ENCODE measurements at places on chromosomes 3 and 15.
A peak's percentile ranks its signal among the peaks of the same experiment; 100 is the strongest.

DNA sequence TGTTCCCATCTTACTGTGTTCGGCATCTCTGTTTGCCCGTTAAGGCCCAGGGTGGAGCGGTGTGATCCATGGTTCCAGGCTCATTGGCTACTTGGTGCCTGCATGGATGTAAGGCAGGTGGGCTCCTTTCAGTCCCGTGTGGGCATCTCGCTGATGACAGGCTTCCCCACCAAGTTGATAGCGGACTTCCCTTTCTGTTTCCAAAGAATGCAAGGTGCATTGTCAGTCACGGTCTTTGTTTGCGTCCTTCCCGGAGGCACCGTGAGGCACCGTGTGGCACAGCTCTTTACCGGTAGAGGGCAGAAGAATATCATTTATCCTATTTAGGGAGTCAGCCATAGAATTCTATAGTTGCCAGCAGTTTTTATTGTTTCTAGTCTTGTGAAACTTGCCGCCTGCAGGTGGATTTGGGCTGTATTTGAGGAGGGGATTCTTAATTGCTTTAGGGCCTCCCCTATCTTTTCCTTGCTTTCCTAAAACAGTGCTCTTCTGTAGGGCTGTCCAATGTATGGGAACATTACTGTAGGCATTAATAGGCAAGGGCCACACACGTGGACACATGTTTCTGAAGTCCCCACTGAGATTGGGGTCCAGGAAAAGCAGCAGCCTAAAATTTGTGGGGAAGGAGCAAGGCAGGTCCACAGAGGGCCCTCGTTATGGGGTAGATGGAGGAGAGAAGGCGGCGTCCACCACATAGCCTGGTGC is 244.1 kb downstream of the SLCO3A1 start:
- ATAC-seq = peak; percentile 80

DNA sequence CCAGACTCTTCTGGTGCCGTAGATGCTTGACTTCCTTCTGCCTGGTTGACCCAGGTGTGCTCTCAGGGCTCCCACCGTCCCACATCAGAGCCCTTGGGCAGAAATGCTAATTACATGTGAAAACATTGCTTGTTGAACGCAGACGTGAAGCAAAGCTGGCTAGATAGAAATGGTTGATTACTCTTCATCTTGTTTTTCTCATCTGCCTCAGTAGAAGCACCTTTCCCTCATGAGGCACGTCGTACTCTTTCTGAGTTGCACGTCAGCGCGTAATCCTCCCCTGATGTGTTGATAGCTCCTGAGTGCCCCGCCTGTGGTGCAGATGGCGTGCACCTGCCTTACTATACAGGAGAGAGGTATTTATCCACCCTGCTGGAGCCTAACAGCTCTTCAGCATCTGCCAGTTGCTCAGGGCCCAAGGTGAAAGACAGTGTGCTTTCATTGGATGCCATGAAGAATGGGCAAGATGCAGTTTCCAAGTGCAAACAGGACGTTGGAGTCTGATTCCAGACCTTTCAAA is 18.1 kb downstream of the MAP6D1 start:
- no peak for ATAC-seq

DNA sequence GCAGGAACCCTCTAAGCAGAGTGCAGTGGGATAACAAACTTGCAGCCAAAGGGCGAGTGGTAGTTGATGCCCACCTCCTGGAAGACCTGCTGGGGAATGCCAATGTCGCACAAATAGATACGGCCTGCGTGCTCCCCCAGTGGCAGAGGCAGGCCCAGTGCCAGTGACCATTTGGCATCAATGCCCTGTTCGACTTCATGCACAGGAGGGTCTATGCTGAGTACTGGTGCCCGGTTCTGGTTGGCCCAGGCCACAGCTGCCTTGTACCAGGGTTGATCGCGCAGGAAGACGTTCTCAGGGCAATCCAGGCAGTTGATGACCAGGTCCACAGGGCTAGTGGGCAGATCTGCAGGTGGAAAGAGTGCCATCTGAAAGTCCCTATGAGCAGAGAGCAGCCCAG is 17.0 kb downstream of the CLK3 start:
- ATAC-seq = no peak

DNA sequence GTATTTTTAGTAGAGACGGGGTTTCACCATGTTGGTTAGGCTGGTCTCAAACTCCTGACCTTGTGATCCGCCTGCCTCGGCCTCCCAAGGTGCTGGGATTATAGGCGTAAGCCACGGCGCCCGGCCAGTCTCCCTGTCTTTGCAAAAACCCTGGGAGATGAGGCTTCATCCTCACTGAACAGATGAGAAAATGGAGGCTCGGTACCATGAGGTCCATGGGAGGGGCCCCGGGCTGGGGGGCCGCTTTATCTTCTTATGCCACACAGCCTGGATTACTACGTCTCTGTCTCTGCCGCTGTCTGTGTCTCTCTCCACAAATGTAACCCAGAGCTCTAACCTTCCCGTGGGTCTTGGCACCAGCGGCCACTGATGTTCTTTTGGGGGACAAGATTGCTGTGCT is 39.1 kb downstream of the ABTB1 start:
- no peak for ATAC-seq

GRCh38 chr3:161503271-161503670 is 6.7 kb downstream of the OTOL1 start:
- ATAC-seq = no peak

GRCh38 chr3:14144423-14145075 is 19.7 kb downstream of the TMEM43 start:
- peak; percentile 82 for ATAC-seq

GRCh38 chr3:1207904-1208303 is 115.1 kb downstream of the CNTN6 start:
- ATAC-seq = no peak

GRCh38 chr3:27610800-27611525 is 111.2 kb downstream of the EOMES start:
- ATAC-seq = no peak

DNA sequence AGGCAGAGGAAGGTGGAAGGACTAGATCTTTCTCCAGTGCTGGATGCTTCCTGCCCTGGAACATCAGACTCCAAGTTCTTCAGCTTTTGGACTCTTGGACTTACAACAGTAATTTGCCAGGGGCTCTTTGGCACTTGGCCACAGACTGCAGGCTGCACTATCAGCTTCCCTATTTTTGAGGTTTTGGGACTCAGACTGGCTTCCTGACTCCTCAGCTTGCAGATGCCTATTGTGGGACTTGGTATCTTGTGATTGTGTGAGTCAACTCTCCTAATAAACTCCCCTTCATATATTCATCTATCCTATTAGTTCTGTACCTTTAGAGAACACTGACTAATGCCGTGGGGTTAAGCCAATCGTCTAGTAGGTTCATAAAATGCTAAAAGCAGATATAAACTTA is 8.8 kb upstream of the B3GNT5 start:
- ATAC-seq = no peak

- no peak for ATAC-seq
Measured at GRCh38 chr15:47669221-47669620, 48.1 kb upstream of the SEMA6D start.

GRCh38 chr3:116112696-116113095 is 332.6 kb downstream of the LSAMP start:
- ATAC-seq = no peak

DNA sequence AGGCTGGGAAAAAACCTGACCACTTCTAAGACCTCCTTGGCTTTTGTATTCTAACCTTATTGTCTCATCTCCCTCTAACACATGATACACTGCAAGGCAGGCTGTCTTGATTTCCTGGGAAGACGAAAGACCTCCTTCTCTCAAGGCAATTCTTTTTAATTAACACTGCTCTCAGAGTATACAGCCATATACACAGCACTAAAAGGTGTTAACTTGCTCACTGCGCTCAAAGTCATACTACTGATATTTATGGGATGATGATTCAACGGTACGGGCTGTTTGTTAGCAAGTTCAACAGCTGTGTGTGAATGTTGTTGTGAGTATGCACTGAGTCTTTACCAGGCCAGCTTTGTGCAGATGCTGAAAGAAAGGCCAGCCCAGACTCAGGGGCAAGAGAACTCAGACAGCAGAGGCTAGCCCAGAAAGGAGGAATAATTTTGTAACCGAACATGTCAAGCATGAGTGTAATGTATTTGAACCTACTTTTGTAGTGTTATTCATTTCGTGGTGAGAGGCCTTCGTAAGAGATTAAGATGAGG is 229.9 kb downstream of the IL5RA start:
- ATAC-seq = no peak

DNA sequence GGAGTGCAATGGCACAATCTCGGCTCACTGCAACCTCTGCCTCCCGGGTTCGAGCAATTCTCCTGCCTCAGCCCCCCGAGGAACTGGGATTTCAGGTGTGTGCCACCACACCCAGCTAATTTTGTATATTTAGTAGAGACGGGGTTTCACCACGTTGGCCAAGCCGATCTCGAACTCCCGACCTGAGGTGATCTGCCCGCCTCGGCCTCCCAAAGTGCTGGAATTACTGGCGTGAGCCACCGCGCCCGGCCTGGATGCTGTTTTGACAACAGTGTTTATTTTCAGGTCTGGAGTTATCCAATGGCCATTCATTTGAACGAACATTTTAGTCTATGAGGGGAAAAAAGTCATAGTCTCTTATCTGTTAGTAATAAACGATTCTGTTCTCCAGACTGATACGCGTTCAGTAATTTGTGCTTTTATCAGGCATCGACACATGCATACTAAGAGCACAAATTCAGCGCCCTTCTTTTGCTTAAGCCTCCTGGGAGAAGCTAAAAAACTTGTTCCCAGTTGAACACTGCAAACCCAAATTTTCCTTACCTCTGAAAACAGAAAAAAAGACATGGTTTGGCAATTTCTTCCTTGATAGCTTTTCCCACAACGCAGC is 1.3 kb downstream of the B3GALNT1 start:
- no peak for ATAC-seq

DNA sequence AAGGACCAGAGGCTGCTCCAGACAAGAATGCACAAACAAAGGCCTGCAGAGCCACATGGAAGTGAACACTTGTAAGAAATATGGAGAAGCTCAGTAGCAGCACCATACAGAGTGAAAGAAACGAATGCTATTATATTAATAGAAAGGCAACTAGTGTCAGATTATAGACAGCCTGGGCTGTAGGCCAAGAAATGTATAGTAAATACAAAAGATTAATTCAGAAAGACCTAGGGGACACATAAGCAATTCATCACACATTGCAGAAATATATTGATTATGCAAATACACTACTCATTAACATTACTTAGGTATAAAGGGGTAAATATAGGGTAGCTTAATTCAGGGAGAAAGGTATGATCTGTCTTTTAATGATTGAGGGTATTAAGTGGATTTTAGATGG is 69.5 kb upstream of the GUCA1C start:
- ATAC-seq = no peak

- ATAC-seq = no peak
Measured at GRCh38 chr3:66303491-66303901, 82.7 kb downstream of the SLC25A26 start.

GRCh38 chr3:173938159-173938558 is 540.6 kb downstream of the NLGN1 start:
- ATAC-seq = no peak

DNA sequence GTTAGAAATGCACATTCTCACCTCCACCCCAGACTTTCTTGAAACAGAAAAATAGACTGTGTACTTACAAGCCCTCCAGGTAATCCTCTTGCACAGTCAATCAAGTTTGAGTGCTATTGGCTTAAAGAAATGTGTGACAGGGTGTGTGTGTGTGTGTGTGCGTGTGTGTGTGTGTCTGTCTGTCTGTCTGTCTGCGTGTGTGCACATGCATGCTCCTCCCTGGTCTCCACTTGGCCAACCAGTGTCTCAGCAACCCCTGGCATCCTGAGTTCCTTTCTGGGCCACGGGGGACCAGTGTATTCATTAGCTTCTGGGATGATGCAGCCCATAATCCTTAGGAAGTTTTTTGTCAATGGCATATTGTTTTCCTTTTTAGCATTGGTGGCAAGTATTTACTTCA is 128.8 kb upstream of the IL12A start:
- peak; percentile 33 for ATAC-seq

- ATAC-seq = no peak
Measured at GRCh38 chr3:65850261-65850660, 188.5 kb downstream of the MAGI1 start.

GRCh38 chr3:14915636-14916222 is 31.7 kb upstream of the NR2C2 start:
- peak; percentile 36 for ATAC-seq

- peak; percentile 4 for ATAC-seq
Measured at GRCh38 chr15:25439369-25439836, 579 bp upstream of the UBE3A start.

DNA sequence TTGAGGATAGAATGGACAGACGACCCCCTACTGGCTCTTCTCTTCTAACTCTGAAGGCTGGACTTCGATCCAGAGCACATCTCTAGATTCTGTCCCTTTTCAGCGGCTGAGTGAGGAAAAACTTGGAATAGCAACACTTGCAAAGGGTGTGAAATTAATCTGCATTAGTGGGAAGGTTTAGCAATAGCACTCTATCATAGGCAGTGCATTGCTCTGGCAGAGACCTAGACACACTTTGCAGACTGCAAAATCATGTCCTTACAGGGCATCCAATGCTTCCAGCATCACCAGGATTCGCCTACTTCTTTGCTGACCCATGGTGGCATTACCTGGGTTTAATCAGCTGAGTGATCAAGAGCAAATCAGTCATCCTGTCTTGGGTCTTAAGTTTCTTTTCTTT is 43.1 kb downstream of the DAPK2 start:
- ATAC-seq = no peak

DNA sequence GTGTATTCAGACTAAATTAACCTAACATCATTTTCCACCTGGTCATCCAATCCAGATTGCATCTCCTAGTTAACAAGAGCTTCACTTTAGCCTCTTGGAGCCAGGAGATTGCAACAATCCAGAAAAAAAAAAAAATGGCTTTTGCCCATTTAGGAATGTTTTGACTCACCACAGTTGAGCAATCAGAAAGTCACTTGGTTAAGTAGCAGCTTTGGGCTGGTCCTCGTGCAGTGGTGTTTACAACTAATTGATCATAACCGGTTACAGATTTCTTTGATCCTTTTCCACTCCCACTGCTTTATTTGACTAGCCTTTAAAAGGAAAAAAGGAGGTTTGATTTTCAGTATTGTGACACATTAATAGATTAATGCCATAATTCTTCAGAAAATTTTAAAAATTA is 688.8 kb upstream of the CCDC54 start:
- no peak for ATAC-seq

DNA sequence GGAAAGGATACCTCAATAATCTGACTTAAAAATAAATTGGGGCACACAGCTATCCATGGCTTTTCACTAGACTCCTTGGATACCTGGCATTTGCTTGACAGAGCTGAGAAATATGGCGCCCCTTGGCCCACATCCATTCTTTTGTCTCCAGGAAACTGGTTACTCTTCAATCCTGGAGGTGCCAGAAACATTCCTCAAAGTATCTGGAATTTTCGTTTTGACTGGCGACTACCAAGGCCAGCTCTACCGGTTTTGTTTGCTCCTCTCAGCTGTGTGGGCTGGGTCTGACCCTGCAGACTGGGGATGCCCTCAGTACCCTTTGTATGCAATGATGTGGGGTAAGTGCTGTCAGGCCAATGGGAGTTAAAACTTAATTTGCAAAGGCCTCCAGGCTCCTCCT is 27.0 kb downstream of the KATNBL1 start:
- peak; percentile 79 for ATAC-seq

DNA sequence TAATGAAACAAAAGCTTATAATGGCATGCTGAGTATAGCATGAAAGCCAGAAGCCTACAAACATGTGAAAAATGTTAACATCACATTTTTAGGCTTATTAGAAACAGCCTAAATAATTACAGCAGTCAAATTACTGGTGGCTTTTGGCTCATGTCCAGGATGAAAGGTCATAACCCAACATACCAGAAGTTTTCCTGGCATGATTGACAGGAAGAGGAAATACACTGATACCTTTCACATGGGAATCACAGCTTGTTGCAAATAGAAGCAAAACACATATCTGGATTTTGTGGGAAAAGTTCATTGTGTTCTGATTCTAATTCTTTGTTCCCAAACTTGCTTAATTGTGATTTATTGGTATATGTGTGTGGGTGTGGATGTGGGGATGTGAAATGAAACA is 393.5 kb upstream of the ARRDC4 start:
- no peak for ATAC-seq

All from esophagus mucosa (tissue), 1 donor.